ENCODE measurements at places on chromosomes 16 and 17.
A peak's percentile ranks its signal among the peaks of the same experiment; 100 is the strongest.

DNA sequence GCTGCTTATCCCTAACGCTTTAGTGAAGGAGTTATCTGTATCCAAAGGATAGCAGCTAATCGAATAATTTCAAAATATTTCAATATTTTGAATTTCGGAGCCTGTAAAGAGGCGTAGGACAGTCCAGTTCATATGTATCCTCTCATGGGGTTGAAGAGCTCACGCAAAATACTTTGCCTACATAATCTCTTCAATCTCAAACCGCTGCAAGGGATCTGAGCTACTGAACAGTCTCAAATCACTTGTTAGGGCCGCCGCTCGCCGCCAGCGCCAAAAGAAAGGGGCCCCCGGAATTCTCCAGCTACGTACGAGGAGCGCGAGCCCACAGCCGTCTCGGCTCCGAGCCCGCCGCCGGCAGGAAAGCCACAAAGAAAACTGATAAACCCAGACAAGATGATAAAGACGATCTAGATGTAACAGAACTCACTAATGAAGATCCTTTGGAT lies 601 bp upstream of the RFWD3 start:
- DNase-seq: peak; percentile 32

- DNase-seq: peak; percentile 54
These were observed 355.3 kb downstream of the TOX3 start for GRCh38 chr16:52191531-52192134.

DNA sequence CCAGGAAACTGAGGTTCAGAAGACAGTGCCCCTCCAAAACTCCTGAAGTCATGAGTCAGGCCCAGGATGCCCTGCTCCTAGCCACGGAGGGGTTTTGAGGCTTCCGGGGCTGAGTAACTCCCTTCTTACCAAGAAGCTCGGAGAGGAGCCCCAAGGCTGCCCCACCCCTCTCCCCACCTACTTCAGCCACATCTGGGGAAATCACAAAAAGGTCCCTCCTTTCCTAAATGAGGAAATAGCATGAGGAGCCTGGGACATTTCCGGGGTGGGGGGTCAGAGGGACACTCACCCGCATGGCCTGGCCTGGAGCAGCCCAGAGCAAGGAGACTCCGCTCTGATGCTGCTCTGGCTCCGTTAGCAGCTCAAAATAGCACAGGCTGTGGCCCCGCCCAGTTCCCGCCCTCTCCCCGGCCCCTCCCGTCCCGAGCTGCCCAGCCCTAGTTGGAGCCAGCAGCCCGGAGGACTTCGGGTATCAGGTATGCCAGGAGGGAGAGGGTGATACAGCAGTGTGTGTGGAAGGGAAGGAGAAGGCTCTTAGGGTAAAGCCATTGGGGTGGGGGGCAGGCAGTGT lies 40.1 kb downstream of the MYO18A start:
- DNase-seq: peak; percentile 60

DNA sequence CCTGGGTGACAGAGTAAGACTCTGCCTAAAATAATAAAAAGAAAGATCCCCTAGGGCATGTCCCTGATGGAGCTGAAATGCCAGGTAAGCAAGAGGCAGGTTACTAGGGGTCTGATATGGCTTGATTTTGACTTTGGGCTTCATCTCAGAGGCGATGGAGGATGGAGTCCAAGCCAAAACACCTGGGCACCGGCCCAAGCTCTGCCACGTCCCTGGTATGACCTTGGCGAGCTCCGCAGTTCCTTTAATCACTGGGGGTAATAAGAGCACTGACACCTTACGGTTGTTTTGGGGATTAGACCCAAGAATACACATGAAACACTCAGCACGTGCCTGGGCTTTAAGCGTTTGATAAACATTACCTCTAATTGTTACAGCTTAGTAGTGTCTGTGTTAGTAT lies 350.8 kb upstream of the HSBP1 start:
- no peak for DNase-seq

GRCh38 chr17:8060274-8060673 lies 21.4 kb downstream of the ALOX15B start:
- DNase-seq: peak; percentile 63

DNA sequence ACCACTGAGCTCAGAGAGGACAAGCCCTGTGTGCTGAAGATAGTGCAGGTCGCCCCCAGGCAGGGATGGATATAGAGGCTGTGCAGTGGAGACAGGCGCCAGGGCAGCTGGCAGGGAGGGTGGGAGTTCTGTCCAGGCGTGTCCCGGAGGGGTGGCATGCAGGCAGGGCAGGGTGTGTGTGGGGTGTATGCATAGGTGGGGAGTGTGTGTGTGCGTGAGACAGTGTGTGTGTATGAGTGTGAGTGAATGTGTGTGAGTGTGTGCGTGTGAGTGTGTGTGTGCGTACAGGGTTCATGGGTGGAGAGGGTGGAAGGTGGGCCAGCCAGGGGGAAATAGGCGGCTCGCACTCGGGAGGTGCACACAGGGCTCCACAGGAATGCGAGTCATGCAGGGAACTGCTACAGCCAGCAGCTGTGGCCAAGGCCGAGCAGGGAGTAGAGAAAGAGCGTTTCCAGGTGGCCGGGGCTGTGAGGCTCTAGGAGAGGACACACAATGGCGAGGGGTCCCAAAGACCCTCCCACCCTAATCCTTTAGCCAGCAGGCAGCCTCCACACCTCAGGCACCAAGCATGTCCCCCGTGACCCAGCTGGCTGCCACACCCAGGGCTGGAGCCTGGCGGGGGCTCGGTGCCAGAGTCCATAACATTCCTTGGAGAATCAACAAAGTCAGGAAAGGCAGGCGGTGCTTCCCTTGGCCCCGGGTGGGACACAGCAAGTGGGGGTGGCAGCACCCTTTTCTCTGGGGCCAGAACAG lies 4.6 kb downstream of the PLCD3 start:
- no peak for DNase-seq

DNA sequence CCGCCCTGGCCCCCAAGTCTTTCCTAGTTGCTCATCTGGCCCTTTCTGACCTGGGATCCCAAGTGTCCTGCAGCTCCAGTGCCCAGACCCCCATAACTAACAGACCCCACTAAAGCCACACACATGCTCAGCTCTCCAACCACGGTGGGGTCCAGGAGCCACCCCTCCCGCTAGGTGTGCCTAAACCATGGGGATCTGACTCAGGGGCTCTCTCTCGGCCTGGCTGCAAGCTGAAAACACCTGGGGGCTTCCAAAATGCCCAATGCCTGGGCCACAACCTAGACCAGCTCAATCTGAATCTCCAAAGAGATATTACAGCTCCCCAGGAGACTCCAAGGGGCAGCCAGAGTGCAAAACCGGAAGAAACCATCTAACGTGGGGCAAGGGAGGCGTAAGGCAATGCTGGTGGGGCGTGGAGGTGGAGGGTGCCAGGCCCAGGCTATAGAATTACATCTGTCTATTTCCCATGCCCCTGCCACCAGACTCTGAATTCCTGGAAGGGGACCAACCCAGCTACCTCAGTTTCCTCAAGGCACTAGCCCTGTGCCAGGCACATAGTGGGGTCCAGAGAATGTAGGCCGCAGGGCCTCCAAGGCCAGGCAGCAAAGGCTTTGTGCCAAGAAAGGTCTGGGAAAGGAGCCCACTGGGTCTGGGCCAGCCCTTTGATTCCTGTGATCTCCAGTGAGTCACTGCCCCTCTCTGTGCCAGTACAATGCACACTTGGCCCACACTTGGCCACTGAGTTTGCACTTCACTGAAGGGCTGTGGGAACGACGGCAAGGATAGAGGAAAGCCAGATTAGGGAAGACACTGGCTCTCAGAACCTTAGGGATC lies 3.3 kb downstream of the CD2BP2 start:
- peak; percentile 58 for DNase-seq

DNA sequence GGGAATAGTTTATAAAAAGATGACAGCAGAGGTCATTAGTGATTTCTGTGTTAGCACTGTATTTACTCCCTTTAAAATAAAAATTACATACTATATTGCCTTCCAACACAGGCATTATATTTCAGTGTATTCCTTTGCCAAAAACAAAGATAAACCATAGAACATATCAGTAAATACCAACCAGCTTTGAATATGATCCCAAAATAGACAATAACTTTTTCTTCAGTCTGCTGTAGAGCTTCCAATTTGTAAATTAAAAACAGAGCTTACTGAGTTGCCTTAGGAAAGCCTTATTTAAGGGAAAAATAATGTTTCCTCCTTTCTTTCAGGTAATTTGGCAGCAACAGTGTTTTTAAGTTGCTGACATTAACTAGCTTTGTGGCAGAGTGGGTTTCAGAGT lies 352.1 kb upstream of the TBX2 start:
- DNase-seq: no peak

DNA sequence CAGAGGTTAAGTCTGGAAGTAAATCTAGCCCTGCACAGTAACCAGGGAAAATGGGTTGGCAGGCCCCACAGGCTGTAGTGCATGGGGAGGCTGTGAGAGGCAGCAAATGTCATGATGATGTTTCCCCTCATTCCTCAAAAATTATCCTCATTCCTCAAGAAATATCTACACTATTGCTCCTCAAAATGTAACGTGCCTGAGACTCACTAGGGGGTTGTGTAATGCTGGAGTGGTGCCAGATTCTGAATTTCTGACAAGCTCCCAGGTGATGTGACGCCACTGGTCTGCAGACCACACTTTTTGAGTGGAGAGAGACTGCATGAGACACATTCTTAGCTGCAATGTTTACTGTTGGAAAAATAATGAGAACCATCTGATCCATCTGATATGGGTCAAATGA lies 1.2 kb upstream of the MPP3 start:
- DNase-seq: peak; percentile 71

GRCh38 chr16:66801320-66802105 lies at the start of gene TERB1:
Gene TERB1 (minus strand): TSS chr16:66801584. CDS start chr16:66796798, 4,786 bp downstream.
- no peak for DNase-seq

DNA sequence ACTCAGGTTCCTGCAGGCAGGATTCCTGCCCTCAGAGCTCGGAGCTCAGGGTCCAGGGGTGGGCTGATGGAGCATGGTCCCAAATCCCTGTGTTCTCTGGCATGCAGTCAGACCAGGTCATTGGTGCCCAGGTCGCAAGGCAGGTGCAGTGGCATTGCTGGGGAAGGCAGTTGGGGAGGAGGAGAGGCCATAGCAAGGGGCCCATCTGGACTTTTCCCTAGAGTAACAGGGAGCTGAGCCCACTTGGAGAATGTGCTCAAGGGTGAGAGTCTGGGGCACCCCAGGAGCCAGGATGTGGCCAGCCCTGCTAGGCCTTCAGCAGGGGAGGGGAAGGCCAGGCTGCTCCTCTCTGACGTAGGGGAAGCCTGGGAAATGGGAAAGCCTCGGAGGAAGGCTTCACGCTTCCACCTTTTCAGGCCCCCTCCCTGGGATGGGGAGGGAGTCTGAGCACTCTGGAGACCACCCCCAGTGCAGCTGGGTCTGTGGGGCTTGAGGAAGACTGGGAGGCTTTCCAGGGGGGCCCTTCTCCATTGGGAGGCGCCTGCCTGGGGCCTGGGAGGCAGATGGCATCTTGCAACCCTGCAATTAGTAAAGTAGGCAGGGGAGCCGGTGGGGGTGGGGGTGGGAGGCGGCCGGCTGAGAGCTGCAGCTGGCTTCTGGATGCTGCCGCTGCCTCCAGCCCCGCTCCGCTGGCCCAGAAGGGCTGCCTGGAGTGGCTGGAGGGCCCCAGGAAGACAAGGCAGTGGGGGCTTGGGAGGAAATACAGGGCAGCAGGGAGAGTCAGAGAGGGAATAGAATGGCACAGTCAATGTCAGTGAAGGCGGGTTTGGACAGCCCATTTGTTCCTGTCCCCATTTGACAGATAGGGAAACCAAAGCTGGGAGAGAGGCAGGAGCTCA lies 21.1 kb upstream of the DOK4 start:
- no peak for DNase-seq

DNA sequence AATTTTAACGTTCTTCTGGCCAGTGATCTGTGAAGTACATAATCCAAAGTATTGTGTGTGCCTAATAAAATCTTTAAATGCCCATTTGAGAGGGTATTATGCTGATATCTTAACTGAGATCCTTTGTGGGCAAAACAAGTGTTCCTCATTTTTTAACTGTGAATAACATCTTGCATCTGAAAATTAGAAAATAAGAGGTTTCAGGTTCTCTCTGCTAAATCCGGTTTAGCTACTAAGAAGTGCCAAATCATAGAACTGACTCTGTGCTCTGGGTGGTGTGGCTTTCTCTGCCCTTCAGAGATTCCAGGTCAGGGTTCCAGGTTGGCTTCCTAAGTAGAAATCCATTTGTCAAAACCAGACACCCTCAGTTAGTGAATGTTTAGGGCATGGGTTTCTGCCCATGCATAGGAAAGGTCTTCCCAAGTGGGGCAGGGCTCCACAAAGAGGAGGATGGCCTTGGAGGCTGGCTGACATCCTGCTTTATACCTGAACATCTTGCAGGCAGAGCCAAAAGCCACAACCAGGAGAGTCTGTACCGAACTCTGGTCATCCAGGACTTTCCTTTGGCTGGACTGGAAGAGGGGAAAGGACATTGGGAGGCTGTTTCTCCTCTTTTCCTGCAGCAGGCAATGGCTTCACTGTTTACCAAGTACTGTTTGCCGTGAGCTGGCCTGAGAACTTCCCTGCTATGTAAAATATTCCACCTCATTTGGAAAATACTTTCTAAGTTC lies 8.5 kb downstream of the ALDH3A2 start:
- no peak for DNase-seq

DNA sequence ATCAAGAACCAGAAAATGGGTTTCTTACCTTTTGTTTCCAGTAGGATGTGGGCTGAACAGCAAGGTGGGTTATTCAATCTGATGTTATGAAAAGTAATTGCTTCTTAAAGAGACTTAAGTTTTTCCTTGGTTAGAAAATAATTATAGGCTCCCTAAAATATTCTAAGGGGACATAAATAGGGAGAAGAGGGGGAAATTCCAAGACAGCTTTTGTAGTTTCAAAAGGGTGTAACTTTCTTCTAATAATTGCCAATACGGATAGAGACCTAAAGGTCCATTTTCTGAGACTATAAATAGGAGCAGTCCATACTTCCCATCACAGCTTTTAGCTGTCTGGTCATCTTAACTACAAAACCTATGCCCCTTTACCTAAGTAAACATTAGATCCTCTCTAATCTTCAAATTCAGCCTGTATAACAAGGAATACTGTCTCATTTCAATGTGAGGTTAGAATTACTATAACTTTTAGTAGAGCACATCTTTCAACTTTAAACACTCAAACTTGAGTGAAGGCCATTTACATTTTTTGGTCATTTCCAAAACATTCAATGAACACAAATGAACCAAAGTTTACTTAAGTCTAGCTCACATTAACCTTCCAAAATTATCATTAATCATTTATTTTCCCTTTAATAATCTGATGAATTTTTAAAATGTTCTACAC lies 5.5 kb downstream of the SRSF1 start:
- no peak for DNase-seq

DNA sequence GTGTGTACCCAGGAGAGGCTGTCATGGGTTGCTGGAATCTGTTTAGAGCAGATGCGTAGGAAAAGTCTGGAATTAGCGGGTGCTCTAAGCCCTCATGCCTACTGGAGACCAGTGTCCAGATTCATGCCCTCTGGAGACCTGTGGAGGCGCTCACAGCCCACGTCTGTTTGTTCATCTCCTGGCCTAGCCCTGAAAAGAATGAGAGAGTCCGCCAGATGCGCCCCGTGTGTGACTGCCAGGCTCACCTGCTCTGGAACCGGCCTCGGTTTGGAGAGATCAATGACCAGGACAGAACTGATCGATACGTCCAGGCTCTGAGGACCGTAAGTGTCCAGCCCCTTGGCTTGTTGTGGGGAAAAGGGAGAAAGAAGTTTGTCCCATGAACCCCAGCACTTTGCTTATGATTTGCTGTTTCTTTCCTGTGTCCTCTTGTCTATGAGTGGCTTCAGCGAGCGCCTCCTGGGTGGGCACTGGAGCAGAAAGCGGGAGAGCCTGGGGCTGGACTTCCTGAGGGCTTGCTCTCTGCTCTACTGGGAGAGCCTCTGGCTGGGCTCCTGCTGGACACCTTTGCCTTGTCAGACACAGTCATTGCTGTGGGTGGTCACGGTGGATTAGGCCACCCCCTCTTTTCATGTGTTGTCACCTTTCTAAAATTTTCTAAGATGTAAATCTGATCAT lies 35.3 kb downstream of the PRMT7 start:
- no peak for DNase-seq

- DNase-seq: no peak
These were observed 227.3 kb downstream of the SNX29 start for GRCh38 chr16:12203780-12204351.

Measured in fibroblast of skin of right quadriceps (primary cell).